PC-3 (cell line): ENCODE measurements at places on chromosomes 3 and 15. TPM values are rescaled to one million over a fixed set of nuclear protein-coding genes. Genes with fewer than 3 reads are reported as not detected.

The FETUB gene
- not detected in 2 replicates for total RNA-seq

The ROPN1 gene
- total RNA-seq: not detected in 2 replicates

The CLDN1 gene
- total RNA-seq: 6.8 and 9.6 TPM in 2 replicates

The JMJD7 gene
- 8.1 and 13.7 TPM in 2 replicates for total RNA-seq

The NUSAP1 gene
- 96.2 and 178 TPM in 2 replicates for total RNA-seq

The PLA2G4D gene
- total RNA-seq: 0.17 and 0.55 TPM in 2 replicates

The POPDC2 gene
- 0.62 and 0.98 TPM in 2 replicates for total RNA-seq

The GOLGA8N gene
- 0.91 and 1.4 TPM in 2 replicates for total RNA-seq

The DOCK3 gene
- total RNA-seq: under 0.01 and 0.15 TPM in 2 replicates

The LMAN1L gene
- total RNA-seq: not detected in 2 replicates
